ENCODE measurements at places on chromosomes 3 and 15. TPM values are rescaled to one million over a fixed set of nuclear protein-coding genes. Genes with fewer than 3 reads are reported as not detected.

DNA sequence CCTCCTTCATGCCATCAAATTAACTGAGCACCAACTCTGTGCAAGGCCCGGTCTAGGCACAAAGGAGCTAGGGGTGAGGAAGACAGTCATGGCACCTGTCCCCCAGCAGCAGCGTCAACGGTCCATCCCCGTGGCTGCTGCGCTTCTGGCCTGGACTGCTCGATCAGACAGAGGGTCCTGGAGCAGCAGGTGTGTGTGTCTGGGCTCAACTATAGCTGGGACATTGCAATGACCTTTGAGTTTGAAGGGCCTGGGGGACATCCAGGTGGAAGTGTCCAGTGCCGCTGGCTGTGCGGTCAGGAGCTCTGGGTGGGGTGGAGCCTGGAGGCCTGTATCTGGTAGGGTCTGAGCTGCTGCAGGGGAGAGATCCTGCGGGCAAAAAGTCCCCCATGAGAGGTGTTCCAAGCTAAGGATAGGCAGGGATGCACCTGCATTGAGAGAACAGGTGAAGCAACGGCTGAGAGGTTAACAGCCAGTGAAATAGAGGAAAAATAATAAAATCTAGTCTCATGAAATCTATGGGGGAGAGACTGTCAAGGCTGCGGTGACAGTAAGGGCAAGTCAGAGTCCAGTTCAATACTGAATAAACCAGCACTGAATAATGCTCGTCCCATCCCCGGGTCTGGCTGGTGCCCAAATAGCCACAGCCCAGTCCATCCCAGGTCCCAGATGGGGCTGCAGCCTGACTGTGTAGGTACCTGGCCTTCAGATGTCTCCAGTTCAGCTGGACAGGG lies 25.4 kb upstream of the SLC41A3 start:
- DNase-seq = no peak

DNA sequence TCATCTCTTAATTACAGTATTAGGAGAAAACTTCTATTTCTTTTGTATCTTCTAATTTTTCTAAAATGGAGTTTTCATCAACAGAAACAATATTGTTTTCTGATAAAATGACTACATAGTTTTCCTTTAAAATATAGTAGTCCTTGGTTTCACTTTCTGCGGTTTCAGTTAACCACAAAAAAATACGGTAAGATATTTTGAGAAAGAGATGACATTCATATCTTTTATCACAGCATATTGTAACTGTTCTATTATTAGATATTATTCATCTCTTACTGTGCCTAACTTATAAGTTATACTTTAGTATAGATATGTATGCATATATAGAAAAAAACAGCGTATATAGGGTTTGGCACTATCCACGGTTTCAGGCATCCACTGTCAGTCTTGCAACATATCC lies 2.3 kb downstream of the B4GALT4 start:
- DNase-seq = no peak

Gene GPR62
- 0.21 TPM for total RNA-seq

DNA sequence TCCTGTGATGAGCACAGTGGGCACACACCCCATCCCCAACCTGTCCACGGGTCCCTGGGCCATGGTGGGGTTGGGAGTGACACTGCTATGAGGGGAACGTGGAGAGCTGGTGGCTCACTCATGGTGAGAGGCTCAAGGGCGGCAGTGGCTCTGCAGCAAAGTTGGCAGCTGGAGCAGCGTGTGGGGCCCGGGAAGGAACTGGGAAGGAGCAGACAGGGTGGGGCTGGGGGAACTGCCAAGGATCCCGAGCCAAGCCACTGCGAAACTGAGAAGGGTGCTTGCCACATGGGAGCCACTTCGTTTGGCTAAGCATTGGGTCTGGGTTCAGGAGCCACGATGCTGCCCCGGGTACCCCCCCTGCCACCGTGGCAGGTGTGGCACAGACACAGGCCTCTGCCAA lies 80.1 kb downstream of the SNRK start:
- DNase-seq = no peak

- DNase-seq = no peak
Measured at GRCh38 chr3:157631478-157631877, 128.3 kb upstream of the VEPH1 start.

GRCh38 chr15:73800662-73801345 lies 47.7 kb upstream of the INSYN1 start:
- no peak for DNase-seq

GRCh38 chr15:80834906-80835305 lies 55.7 kb downstream of the CEMIP start:
- DNase-seq = no peak

Gene IGDCC3
- 15.8 TPM for total RNA-seq

DNA sequence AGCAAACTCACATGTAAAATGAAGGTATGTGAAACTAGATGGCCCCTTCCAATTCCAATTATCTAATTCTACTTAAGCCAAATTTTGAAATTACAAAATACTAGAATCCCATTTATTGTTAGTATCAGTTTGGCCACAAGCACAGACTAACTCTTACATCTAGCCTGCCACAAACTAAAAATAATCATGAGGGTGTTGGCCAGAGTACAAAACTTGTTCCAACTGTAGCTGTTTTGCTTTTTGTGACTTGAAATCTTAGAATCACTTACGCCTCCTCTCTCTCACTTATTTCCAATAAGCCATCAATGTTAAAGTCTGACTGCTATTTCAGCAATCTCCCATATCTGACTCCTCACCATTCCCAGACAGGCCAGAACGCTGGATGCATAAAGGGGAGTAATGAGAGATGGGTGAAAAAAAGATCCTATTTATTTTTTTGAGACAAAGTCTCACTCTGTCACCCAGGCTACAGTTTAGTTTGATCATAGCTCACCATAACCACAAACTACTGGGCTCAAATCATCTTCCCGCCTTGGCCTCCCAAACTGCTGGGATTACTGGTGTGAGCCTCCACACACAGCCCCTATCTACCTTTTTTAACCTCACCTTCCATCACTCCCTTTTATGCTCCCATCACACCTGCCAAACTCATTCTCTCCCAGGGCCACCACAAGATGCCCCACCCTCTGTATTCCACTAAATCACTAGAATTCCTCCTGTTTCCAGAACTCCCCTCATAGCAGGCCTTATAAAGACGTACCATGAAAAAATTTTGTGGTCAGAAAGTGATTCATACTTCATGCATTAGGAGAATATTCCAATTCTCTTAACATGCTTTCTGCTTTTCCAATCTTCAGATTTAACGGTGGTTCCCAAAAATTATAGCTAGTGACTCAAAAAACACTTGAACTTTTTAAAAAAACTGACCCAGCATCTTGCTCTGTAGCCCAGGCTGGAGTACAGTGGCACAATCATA lies 36.5 kb downstream of the ATOSA start:
- no peak for DNase-seq

- no peak for DNase-seq
Measured at GRCh38 chr3:66486202-66486601, 14.6 kb downstream of the LRIG1 start.

- DNase-seq = no peak
Measured at GRCh38 chr3:108806316-108806715, 16.3 kb upstream of the TRAT1 start.

GRCh38 chr3:4846543-4846942 lies 132.7 kb upstream of the BHLHE40 start:
- DNase-seq = no peak

GRCh38 chr3:133256787-133257483 lies 142.9 kb upstream of the BFSP2 start:
- no peak for DNase-seq

DNA sequence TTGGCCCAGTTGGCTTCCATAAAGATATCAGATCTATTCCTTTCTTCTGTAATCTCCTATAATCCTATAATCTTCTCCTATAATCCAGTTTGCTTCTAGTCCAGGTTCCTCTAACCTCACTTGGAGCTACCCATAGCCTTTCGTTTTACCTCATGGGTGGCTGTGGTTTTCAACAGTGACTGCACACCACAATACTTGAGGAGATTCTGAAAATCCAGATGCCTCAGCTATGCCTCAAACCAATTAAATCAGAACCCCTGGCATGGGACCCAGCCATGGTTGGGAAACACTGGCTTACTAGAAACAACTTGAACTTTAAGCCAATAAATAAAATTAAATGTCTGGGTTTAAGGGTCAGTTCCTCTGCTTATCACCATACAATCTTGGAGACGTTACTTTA lies 86.1 kb upstream of the NTRK3 start:
- no peak for DNase-seq

Gene SLC28A2
- not detected for total RNA-seq

Gene PIF1
- 111 TPM for total RNA-seq

Gene PPP1R14D
- not detected for total RNA-seq

- DNase-seq = no peak
Measured at GRCh38 chr3:69462022-69462825, 76.3 kb upstream of the FRMD4B start.

- DNase-seq = no peak
Measured at GRCh38 chr3:46478341-46478740, 13.6 kb upstream of the LTF start.

DNA sequence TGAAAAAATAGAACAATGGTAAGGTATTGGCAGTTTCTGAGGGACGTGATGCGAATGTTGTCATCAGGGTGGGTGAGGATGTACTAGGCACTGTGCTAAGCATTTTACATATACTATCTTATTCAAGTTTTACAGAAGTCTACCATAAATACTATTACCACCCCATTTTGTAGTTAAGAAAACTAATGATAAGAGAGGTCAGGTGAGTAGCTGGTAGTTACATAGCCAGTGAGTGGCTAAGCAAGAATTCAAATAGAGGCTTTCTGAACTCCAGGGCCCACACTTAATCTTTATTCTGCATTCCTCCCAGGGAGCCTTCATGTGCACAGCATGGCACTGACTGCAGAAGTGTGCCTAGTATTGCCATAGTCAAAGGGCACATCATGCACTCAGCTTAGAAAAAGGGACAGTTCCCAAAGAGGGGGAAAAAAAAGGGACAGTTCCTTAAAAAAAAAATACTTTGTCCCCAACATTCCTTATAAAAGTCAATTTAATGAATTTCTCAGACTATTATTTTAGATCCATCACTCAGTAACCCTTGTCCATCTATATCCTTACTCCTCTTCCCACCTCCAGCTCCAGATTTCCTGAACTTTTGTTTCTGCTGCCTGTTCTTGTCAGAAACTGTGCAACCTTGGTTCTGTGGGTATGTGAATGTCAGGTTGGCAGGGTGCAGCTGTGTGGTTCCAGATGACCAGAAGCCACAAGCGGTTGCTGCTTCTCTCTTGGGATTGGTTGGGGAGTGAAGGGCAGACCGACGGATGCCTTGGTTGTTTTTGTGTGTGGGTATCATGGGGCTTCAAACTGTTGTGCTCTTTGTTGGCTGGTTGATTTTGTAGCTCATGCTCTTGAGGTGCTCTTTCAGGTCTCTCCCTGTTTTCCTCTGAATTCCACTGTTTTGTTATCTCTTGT lies 8.3 kb downstream of the MAPKBP1 start:
- peak; percentile 26 for DNase-seq

Gene ZNF662
- total RNA-seq = not detected
